ENCODE measurements at places on chromosomes 3 and 15. TPM values are rescaled to one million over a fixed set of nuclear protein-coding genes. Genes with fewer than 3 reads are reported as not detected.

- no peak for ATAC-seq
Observed at GRCh38 chr15:76501726-76502125, 165.2 kb downstream of the ISL2 start.

- no peak for ATAC-seq
Observed at GRCh38 chr15:23648920-23649515, 1.4 kb upstream of the MAGEL2 start.

GRCh38 chr15:65423150-65423975 is 616 bp upstream of the IGDCC4 start:
- no peak for ATAC-seq

HYAL3 gene
- 4.8 TPM for total RNA-seq

CNTN6 gene
- not detected for total RNA-seq

Measured in esophagus mucosa (tissue), 1 donor.